ENCODE measurements at places on chromosomes 16 and 17.

DNA sequence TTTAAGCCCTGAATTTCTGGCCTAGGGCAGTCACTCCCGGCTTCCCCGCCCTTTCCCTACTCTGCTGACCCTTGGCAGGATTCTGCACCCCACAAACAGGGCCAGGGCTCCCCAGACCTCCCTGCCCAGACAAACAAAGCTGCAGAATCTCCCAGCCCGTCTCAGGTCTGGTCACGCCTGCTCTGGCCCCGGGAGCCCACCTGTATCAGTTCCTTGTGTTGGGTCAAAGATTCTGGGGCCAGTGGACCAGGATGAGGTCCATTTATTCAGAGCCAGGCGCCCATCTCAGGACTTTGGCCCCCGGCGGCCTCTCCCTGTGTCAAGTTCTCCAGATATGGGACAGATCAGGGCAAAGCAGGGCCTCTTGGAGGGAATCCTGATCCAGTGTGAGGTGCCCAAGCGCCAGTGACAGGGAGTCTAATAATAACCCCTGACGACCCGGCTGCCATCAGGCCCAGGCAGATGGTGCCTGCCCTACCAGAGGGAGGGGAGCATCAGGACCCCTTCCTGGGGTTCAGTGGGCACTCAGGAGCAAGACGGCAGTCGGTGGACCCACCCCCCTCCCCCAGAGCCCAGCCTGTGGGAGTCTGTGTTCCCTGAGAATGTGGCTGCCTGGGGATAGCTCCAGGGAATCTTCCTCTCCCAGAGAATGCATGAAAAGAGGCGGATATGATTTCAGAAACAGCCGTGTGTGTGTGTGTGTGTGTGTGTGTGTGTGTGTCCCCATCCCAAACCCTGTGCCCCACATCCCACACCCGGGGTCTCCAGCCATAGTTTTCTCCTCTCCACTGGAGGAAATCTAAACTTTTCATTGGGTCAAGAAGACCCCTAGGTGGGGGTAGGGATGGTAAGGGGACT lies 1.3 kb downstream of the TTYH2 start:
- no peak for DNase-seq

GRCh38 chr17:50065056-50065455 lies 9.1 kb downstream of the ITGA3 start:
- no peak for DNase-seq

DNA sequence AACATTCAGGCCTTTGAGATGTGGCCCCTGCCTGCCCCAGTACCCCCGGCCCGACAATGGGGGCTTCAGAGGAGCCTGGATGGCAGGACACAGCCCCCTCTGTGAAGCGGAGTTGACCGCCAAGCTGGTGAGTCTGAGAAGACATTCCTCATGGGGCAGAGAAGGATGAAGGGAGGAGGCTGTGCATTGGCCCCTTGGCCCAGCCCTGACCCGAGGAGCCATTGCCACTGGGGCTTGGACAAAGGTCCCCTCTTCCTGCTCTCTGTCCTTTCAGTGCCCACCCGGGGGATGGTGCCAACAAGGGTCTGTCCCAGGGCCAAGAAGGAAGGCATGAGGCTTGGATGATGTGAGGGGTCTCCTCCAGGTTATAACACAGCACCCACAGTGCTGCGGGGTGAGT lies 30.9 kb upstream of the PHB1 start:
- no peak for DNase-seq

GRCh38 chr17:42453439-42453838 lies 5.2 kb upstream of the ATP6V0A1 start:
- no peak for DNase-seq

DNA sequence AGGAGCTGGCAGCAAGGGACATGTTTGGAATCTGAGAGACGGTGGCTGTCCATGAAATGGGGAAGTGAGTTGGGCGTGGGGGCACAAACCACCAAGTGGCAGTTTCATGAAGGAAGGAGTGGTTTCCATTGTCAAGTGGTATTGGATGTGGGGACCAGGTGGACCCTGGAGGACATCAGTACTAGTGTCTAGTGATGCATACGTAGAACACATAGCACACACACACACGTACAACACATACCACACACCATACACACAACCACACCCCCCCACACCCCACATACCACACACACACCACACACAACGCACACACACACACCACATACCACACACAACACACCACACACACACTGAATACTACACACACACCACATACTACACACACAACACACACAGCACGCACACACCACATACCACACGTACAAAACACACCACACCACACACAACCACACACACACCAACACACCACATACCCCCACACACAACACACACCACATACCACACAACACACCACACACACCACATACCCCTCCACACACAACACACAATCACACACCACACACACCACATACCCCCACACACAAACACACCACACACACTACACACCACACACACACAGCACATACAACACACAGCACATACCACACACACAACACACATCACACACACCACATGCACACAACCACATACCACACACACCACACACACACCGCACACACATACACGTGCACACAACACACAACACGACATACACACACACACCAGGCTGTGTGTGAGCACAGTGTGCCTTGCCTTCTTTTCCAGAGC lies 41.1 kb upstream of the GSE1 start:
- no peak for DNase-seq

GRCh38 chr16:51880776-51881175 lies 666.2 kb downstream of the TOX3 start:
- no peak for DNase-seq

GRCh38 chr16:17759451-17760390 lies 289.0 kb upstream of the XYLT1 start:
- no peak for DNase-seq

- no peak for DNase-seq
Observed at GRCh38 chr16:87172632-87173031, 144.6 kb downstream of the C16orf95 start.

DNA sequence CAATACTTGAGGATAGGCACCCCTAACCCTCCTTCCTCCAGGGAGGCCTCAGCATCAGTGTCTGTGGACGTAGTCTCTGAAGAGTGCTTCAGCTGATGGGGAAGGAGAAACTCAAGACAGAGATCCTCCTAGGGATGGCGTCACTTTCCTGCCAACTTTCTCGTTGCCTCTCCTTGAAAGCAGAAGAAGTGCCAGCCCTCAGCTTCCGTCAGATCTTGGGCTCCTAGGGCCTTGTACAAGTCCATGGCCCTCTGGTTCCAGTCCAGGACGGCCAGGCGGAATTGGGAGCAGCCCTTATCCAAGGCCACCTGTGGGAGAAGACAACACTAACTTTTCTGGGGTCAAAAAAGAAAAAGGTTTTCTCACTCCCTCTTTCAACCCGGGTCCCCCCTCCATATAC lies 1.3 kb downstream of the SAT2 start:
- DNase-seq = no peak
